NCI-H1105 treated with DMSO at 0.1 percent for 48 hours (cell line): ENCODE measurements at places on chromosomes 5 and 9.

DNA sequence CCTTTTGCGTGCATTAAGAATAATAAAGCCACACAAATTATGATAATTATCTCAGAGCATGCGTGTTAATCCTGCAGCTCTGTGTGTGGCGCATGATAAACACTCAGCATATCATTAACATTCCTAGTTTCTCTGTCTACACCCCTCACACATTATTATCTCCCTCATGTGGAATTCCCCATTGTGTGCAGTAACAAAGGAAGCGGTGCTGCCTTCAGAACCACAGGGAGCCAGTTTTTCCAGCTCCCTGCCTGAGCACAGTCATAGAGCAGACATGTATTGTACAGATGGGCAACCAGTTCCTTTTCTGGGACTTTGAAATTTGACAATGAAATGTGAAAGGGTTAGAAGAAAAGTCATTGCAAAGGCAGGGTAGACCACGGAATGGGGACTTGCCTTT, 1365.5 kb upstream of the CDH9 start:
- no peak for DNase-seq

GRCh38 chr5:31577438-31577837, 45.3 kb downstream of the C5orf22 start:
- DNase-seq: no peak

GRCh38 chr5:118008779-118009178, 979.6 kb downstream of the DTWD2 start:
- DNase-seq: no peak

- DNase-seq: no peak
Observed at GRCh38 chr5:141940695-141941271, 17.1 kb downstream of the DELE1 start.

DNA sequence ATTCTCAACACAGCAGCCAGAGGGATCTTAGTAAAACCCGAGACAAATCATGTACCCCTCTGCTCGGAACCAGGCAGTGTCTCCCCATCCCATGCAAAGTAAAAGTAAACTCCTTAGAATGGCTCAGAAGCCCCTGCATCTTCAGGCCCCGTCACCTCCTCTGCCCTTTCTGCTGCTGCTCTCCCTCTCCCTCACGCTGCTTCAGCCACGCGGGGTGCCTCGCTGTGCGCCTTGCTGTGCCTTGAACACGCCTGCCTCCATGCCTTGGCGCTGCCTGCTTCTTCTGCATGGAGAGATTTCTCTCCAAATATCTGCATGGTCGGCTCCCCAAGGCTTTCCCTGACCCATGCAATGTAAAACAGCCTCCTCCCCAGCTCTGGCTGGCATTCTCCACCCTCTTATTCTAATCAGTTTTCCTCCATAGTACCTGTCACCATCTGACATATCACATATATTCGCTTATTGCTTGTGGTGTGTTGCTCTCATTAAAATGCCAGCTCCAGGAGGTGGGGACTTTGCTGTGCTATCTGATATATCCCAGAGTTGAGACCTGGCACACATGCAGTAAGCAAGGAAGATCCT, 8.0 kb downstream of the GPRIN1 start:
- no peak for DNase-seq

DNA sequence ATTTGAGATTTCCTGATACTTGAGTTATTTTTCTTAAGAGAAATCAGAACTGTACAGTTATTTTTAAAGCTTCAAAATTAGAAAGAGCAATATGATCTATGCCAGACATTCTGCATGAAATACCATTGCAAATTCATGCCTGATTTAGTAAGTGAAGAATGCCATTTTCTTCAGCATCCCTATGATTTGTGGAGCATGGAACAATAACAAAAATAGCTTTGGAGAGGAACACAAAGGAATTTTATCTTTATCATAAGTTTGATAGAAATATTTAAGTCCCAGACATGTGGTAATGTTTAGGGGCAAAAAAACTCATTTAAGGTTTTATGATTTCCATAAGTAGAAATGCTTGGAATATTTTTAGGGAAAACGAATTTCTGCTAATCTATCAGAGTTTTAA, 1863.4 kb downstream of the EFNA5 start:
- DNase-seq: no peak

DNA sequence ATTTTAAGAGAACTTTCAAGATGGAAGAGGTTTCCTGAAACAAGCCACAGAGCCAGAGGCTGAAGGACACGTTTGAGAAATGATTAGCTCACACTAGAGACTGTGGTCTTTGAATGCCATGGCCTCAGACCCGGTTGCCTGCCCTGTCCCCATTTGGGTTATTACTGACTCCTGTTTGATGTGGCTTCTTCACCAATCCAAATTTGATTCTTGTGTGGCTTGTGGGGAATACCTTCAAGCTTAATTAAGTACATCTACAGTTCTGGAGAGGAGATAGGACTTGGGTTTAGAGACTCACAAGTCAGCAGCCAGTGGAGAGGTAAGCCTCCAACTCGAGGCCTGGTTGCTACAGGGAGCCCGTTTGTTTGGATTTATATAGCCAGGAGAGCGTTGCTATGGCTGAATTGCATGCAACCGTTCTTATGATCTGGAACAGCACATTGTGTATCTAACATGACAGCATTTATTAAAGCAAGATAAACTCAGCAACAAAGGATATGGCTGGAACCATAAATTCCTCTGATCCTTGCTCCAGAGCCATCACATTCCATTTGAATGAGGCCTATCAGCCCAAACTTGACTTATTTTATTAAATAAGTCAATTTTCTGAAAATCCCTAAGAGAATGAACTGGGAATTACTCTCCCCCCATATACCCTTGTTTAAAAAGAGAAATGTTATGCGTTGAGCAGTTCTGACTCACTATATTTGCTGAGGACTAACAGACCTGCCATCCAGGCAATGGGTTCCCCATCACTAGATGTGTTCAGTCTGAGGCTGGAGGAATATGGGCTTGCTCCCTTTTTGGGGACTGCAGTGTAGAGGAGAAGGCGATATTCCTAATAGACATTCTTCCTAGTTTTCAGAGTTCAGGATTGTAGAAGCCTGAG, 88.4 kb upstream of the TNFSF8 start:
- no peak for DNase-seq

DNA sequence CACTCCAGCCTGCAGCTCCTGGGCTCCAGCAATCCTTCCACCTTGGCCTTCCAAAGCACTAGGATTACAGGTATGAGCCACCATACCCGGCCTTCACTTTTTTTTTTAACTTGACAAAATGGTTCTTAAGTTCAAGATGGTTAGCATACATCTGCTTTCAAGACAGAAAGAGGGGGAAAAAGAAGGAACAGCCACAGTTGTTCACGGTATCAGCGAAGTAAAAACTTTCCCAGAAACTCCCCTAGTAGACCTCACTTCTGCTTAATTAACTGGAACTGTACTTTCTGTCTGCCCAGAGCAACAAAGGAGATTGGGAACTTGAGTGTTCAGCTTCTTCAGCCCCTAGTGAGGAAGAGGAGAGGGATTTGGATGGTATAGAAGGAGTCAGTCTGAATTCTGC, 116.7 kb downstream of the UGCG start:
- DNase-seq: no peak

DNA sequence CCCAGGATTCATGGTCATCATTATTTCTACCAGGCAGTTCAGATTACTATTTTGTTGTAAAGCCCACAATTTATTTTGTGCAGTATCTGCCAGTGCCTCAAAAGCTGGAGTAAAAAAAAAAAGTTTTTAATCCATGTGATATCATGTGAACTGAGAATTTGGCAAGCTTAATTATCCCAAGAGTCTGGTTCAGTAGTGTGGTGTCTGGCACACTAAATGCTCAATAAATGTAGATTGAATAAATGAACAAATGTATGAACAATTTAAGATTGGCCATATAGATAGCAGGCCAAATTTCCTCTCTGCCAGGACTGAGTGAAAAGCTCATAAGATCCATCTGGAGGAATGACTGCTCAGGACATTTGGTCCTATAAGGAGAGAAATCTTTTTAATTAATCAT, 533.0 kb downstream of the TLE1 start:
- DNase-seq: no peak

DNA sequence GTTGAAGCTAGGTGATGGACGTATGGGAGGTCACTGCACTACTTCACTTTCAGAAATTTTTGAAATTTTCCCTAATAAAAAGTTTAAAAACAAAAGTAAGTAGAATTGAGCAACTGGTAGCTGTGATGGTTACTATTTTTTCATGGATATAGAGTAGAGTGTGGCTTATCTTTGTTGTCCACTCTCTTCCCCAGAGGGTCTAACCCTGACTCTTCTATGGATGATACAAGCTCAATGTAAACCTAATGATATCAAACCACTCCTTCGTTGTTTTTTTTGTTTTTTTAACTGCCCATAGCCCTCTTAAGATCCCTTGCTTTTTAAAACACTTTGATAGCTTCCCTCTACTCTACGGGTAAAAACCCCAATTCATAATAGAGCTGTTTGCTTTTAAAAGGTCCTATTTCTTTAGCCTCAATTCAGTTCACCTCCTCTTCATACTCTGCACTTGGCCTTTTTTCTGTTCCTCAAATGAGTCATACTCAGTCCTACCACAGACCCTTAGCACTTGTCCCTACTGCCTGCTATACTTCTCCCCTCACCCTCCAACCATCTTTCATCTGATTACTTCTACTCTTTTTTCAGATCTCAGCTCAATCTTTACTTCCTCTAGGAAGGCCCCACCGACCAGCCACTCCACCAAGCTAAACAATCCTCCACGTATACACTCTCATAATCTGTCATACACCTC, 2.6 kb downstream of the HDAC3 start:
- DNase-seq: no peak

GRCh38 chr5:146620031-146620668, 104.2 kb upstream of the GPR151 start:
- peak; percentile 33 for DNase-seq

- no peak for DNase-seq
Observed at GRCh38 chr9:127163409-127163808, 41.0 kb upstream of the ANGPTL2 start.

- DNase-seq: peak; percentile 50
Observed at GRCh38 chr5:134794082-134794481, 35.5 kb downstream of the DDX46 start.

DNA sequence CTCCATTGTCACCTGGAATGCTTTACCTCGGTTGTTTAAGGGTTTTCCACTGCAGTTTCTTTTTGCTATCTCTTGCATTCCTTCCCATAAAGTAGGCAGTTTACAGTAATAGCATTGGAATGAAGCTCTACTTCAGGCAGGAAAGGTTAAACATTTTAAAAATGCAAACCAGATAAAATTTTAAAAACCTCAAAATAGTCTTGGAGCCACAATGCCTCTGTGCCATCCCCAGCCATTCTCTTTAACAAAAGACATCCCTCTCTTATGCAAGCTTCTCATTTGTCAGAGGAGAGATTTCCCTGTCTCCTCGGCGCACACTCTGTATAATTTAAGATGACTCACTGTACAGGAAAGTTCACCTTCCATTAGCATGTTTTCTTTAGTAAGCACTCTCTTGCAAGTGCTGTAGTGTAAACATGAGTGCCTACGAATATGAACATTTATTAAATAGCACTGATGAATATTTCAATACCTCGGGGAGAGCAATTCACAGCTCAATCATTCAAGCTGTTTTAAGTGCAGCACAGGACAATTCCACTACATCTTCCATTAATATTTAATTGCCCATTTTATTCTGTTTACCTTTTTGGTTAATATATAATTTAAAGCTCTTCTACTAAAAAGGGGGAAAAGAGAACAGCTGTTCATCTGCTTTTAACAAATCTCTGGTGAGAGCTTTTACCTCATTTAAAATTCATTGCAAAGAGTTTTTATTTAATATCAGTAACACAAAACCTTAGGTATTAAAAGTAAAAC, 343.6 kb downstream of the SPATA31D1 start:
- DNase-seq: peak; percentile 75

DNA sequence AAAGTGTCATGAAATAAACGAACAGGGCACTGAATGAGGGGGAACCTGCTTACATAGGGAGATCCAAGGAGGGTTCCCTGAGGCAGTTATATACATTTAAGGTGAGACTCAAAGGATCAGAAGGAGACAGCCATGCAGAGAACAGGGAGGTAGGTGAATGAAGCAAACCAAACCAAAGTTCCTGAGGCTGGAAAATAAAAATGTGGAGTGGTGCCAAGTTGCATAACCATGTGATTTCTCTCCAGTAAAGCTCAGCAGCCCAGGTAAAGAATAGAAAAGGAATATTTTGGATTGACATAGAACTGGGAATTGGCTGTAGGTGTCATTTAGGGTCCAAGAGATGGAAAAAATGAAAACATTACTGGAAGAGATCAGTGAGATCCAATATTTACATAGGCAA, 110.7 kb downstream of the CAAP1 start:
- DNase-seq: peak; percentile 21

- no peak for DNase-seq
Observed at GRCh38 chr9:2340046-2340760, 281.4 kb upstream of the VLDLR start.

DNA sequence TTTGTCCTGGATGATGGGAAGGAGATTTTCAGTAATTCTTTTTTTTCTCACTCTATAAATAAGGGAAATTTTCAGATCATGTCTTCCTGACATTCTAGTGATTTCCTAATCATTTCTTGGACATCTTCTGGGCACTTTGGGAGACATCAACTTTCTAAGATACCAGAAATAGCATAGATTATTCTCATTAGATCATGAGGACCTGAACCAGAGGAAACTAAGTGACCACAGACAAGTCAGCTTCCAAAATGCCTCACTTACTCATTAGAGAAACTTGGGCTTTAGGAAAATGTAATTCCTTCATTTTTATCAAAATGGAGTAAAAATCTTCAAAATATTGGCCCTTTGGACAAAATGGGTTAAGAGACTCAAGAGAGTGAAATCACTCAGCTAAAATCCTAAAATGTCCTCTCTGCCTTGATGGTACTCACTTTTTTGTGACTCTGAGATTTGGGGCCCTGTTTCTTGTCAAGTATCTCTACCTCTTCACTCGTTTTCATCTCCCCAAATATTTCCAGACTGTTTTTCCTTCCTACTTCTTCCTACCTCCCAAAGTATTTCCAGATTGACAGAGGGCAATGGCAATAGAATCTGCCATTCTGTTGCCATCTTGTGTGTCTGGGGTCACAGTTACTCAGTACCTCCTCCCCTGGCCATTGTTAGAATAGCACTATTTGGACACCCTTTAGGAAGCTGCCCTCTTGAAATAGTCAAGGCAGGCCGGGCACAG, 194.5 kb downstream of the NR3C1 start:
- DNase-seq: no peak

GRCh38 chr9:70962761-70963440, 158.5 kb downstream of the TRPM3 start:
- DNase-seq: peak; percentile 27

DNA sequence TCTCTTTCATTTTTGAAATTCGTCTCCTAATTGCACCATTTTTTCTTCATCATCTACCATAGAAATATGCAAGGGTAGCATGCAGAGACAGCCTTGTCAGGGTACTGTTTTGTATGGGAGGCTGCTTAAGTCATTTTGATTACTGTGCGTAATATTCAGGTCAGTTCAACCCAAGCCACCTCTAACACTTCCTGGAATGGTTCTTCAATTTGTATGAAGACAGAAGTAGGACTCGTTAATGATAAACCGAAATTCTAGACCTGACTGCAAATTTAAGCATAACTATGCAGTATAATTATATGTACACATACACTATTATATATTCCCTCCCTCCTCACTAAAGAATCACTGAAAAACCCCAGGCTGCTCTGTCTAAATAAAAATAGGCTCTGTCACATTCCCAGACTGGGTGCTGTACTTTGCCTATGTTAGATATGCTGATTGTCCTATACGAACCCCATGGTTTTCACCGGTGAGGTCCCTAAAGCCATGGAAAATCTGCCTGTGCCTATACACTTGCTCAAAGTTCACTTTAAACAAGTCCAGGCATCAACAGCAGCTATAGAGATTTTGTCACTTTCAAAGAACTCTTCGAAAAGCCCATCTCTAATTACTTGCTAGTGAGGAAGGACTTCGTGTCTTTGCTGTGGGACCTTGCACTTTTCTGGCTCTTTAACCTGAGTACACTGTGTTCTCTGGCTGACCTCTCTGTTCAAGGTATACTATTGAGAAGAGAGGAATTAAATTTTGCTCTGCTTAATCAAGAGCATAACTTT, 352.1 kb upstream of the CD180 start:
- DNase-seq: no peak
